SW480 (cell line): ENCODE measurements at places on chromosomes 7 and 10.
A peak's percentile ranks its signal among the peaks of the same experiment; 100 is the strongest.

DNA sequence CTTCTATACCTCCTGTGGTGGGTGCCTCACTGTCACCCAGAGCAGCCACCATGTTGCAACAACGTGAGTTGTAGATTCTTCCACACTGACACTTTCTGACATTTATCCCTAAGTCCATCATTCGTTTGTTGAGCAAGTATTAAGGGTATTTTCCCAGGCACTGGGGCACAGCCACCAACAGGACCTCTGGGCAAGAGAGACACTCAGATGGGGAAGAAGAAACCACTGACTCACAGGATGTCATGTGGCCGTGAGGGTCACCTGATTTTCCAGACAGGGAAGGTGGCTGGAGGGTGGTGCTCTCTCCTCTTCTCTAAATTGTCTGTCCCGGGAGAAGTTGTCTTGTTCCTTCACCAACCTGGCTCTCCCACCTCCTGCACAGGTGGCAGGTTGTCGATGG lies 51.7 kb upstream of the PPIF start:
- no peak for DNase-seq

- no peak for DNase-seq
Observed at GRCh38 chr7:98305951-98306535, 24.6 kb downstream of the BRI3 start.

- no peak for DNase-seq
Observed at GRCh38 chr10:53358536-53358935, 586.0 kb upstream of the MBL2 start.

GRCh38 chr10:79149662-79150443 lies 81.1 kb downstream of the ZMIZ1 start:
- peak; percentile 86 for DNase-seq

DNA sequence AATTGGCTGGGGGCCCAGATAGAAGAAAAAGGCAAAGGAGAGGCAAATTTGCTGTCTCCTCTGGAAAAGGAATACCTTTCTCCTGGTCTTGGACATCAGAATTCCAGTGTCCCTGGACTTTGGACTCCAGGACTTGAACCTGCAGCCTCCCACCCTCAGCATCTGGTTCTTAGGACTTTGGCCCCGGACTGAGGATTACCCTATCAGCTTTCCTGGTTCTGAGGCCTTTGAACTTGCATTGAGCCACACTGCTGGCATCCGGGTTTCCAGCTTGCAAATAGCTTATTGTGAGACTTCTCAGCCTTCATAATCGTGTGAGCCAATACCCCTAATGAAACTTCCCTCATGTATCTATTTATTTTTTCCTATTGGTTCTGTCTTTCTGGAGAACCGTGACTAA lies 68.3 kb downstream of the DNAH11 start:
- DNase-seq, result no peak

- DNase-seq, result no peak
Observed at GRCh38 chr10:32771217-32771616, 186.8 kb downstream of the ITGB1 start.

DNA sequence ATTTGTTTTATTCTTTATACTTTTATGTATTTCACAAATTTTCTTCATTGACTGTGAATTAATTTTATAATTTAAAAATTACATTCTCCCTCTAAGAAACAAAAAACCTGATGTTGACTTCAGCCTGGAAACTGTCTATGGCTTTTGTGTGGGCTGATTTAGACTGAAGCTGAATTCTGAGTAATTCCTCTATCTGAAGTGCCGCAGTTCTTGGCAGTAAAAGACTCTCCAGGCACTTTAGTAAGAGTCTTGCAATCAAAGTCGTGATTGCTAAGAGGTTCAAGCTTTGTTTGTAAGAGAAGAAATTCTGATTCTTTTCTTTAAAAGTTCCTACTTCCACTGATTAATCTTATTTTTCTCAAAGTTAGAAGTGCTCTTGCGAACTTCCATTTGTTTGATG lies 3.4 kb upstream of the CEP41 start:
- no peak for DNase-seq

DNA sequence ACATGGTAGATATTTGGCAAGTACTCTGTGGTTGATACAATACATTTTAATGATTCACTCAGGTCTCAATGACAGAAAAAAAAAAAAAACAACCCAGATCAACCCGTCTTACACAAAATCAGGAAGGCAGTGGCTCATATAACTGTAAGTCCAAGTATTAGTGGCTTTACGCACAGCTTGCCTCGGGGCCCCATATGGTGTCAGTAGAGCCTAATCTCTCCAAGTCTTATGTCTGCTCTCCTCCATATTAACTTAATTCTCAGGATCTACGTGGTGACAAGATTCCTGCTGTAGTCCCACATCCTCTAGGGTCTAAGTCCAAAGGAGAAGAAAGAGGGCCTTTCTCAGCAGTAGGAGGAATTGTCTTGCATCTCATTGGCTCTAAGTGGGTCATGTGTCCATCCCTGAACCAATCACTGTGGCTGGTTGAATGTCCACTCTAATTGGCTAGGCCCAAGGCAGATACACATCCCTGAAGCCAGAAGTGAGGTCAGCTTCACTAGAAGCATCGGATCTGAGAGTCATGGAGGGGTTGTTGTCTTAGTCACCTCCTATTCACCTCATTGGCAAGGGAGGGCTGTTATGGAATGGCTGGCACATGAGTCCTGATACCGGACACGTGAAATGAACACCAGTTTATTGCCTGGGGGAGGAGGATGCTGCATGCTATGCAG lies 20.5 kb upstream of the PLPP4 start:
- DNase-seq, result no peak

DNA sequence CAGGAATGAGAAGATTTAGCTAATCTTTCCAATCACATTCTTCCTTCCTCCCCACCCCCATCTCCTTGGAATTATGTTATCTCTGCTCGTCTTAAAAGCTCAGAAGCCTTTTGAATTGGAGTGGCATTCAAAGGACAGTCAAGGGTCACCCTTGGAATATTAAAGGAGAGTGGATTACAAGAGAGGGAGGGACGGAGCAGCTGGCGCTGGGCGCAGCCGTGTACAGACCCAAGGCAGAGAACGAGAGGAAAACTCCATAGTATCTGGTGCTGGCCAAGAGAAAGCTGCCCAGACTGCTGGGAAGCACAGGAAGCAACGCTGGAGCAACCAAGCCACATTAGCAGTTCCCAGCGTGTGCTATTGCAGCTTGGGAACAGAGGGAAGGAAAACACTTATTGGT lies 95.7 kb downstream of the POU6F2 start:
- DNase-seq, result no peak

DNA sequence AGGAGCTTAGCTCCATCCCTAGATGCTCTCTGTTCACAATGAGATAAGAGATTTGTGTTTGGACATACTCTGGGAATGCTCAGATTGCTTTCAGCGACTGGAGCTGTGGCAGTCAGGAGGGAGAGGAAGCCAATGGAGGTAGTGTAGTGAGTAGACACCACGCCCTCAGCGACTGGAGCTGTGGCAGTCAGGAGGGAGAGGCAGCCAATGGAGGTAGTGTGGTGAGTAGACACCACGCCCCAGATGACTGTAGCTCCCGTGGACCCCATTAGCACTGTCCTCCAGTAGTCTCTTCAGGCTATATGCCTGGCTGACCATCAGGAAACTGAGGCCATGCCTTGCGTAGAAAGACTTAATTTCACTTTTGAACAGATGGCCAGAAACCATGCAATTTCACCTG lies 1033.8 kb downstream of the NRG3 start:
- no peak for DNase-seq

- no peak for DNase-seq
Observed at GRCh38 chr10:4121502-4122380, 336.7 kb upstream of the KLF6 start.

GRCh38 chr7:128710481-128710880 lies 28.7 kb upstream of the CALU start:
- DNase-seq, result no peak

DNA sequence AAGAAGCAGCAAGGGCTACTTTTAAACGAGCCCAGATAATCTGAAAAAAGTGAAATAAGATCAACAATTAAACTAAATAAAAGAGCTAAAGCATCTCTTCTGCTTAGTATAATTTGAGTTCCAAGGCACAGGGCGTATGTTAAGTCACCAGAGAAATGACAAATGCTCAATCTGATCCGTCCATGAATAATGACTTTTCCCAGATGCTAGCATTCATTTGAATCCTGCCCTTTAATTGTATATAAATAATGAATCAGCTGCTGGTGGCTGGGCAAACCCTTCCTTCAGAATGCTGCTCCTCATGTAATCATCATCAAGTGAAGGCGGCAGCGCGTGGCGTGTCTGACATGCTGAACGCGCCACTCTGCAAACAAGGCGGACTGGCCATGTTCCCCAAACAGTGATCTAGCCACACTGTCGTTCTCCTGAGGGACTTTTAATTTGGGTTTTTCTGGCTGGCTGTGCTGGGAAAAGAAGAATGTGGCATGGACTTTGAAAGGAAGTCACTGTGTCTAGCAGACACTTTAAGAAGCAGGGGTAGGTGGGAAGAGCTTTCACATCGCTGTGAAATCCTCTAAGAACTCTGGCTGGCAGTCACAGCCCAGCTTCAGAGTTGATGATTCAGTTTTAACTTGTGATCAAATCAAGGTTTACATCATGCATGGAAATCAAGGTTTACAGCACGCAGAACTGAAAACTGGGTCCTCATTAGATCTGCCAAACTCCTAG lies 70.7 kb downstream of the BEND7 start:
- no peak for DNase-seq

GRCh38 chr10:32731527-32731926 lies 226.5 kb downstream of the ITGB1 start:
- no peak for DNase-seq

DNA sequence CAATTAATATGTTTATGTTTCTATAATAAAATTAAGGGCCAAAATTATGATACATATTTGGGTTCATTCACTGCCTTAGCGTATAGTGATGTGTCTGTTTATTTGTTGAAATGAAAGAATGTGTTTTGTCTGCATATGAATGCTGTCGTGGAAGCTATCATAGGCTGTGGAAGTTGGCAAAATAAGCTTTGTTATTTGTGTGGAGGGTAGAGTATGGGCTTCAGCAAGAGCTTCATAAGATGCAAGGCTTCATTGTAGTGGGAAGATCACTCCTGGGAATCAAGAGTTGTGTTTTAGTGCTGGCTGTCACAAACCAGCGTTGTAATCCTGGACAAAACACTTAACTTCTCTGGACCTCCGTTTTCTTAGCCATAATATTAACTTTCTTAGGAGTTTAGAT lies 2.5 kb downstream of the SLK start:
- peak; percentile 5 for DNase-seq

DNA sequence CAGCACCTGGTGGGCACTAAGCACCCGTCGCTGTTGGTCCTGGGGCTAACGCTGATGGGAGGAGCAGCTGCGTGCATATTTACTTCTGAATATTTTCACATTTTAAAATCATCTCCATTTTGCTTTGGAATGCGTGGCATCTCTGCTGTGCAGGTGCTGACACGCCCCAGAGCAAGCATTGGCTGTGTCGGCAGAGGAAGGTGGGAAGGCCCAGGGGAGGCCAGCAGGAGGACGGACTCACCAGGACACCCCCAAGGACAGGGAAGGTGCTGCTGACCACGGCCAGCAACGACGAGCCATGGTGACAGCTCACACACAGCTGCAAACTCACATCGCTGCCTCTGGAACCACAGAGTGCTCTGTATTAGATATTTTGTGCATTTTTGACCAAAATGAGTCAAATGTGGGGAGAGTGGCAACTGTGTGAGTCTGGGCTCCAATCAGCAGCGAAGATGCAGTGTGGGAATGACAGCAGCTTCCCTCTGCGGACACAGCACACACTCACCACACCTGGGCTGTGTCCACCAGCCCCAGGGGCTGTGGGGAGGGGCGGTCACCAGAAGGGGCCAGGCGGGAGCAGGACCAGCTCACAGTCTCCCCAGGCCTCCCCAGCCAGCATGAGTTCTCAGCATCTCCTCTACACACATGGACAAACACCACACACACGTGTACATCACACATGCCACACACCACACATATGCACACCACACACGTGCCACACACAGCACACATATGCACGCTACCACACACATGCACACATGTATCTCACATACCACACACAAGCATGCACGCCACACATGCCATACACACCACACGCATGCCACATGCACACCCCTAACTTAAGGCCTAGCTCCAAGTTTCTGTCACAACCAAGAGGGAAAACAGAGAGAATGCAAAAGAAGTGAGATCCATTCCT lies 58.2 kb downstream of the PTPRN2 start:
- DNase-seq, result peak; percentile 33

DNA sequence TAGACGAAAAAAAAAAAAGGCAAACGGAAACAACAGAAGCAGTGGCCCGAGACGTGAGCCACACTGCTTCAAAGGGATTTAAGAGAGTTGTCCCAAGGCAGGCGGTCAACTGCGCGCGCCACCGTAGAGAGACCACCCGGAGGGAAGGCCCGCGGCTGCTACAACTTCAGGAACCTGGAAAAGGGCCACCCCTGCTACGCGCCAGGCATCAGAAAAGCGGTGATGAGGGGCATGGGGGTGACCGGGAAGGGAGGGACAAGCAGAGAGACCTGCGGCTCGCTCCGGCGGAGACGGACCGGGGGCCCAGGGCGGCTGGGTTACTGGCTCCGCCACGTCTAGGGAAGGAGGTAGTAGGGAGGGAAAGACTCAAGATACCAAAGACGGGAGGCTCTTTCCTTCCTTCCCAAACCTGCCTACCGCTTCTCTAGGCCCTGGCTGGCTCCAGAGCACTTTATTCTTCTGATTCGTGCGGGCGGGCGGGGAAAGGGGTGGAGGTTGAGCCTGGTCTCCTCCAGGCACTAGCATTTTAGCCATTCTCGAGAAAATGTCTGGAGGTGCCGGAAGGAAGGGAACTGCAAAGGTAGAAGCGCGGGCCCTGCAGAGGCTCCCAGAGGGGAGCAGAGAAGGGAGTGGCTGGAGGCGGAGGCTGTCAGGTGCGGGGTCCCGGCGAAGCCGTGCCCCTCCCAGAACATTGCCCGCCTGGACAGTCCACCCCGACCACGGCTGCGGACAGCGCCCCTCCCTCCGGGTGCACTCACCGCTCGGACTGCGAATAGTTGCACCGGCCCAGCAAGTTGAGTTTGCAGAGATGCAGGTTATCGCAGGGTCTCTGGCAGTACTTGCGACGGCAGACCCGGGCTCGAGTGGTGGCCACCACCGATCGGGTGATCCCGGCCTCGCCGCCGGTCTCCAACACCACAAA lies 993 bp downstream of the ZC3HAV1 start:
- peak; percentile 39 for DNase-seq

- DNase-seq, result no peak
Observed at GRCh38 chr7:115153176-115153575, 231.3 kb downstream of the MDFIC start.

- peak; percentile 52 for DNase-seq
Observed at GRCh38 chr7:99409192-99409572, 413 bp downstream of the BUD31 start.

DNA sequence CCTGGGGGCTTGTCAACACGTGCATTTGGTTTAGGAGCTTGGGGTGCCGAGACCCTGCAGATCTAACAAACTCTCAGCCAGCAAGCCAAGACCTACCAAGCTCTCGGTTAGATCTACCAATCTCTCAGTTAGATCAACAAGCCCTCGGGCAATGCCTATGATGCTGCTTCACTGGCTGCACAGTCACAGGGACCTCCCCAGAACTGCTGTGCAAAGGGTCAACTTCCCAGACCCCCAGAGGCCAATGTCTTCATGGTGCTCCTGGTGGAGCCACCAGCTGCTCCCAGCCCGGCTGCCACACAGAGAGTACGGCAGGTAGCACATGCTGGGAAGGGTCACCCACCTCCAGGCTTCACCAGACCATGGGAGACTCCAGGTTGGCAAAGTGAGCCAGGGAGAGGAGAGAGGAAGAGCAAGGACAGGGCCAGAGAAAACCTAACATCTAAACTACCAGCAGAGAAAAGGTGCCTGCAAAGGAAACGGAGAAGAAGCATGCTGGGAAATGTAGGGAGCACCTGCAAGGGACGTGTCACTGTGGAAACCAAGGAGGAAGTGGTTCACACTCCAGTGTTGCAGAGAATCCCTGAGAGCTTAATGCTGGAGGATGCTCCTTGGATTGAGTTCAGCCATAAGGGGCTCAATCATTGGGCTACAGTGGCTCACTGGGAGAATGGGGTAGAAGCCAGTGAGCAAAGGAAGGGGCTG lies 51.5 kb upstream of the GDF10 start:
- no peak for DNase-seq
